ENCODE measurements at places on chromosomes 4 and X.

- DNase-seq, result no peak
Measured at GRCh38 chrX:114581528-114582263, 2.2 kb upstream of the HTR2C start.

DNA sequence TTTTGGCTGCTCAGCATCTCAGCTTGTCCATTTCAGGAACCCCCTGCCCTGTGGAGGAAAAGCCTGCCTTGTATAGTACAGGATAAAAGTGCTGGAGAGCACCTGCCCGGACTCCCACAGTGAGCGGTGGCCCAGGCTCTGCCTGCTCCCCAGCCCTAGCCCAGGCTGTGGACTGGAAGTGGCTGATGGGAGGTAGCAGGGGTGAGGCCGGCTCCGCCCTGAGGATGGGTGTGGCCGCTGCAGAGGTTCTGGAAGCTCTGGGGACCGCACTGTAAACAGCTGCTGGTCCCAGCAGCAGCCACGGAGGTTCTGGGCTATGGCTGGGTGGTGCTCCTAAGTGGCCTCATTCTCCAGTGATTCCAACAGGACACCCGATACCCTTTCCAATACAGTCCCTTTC, 56.6 kb upstream of the HELT start:
- no peak for DNase-seq

- no peak for DNase-seq
Measured at GRCh38 chr4:93658443-93658842, 170.1 kb upstream of the ATOH1 start.

- no peak for DNase-seq
Measured at GRCh38 chr4:92406488-92406887, 102.7 kb downstream of the GRID2 start.

DNA sequence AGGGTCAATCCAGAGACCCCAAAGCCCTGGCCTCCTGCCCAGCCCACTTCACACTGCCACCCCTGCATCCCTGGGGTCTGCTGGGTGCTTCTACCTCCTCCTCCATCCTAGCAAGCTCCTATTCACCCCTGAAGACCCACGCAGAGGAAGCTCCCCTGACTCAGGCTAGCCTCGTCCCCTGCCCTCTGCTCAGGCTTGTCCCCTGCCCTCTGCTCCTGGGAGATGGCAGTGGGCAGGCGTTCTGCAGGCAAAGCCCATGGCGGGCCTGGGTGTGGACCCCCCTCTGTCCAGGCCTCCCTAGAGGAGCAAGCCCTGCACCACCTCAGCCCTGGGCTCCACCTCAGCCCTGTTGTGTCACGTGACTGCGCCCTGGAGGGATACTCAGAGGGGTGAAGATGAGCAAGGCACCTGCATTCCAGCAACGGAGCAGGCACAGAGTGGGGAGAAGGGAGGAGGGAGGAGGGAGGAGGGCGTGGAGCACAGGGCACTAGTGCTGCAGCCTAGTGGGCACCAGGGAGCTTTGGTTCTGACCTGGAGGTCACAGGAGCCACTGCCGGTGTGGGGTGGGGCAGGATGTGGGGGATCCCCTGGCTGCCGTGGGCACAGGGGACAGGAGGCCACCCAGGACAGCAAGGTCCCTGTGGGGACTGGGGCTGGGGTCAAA, 27.6 kb upstream of the FGFR3 start:
- no peak for DNase-seq

DNA sequence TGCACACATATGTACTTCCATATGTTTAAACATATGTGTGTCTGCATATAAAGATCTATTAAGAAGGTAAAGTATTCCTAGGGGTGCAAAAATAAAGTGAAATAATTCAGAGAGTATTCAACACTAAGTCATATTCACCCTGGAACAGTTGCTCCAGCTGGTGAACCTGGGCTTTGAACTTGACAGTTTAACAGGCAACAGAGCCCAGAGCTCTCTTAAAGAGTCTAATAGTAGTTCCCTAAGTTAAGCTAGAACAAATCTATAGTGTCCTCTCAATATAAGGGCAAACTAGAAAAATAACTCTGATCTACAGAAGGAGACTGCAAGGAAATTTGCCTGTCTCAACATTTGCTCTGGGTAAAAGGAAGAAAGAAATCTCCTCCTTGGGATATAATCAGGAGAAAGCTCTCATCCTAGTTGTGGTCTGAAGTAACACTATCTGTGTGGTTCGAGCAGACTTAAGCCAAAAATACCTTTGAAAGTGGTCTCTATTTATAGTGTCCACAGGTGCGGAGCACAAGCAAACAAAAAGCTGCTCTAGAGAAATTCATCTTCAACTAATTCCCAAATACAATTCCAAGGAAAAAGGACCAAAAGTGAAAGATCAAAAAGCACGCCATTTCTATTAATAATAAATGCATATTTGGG, 29.9 kb downstream of the VEGFC start:
- DNase-seq, result no peak

DNA sequence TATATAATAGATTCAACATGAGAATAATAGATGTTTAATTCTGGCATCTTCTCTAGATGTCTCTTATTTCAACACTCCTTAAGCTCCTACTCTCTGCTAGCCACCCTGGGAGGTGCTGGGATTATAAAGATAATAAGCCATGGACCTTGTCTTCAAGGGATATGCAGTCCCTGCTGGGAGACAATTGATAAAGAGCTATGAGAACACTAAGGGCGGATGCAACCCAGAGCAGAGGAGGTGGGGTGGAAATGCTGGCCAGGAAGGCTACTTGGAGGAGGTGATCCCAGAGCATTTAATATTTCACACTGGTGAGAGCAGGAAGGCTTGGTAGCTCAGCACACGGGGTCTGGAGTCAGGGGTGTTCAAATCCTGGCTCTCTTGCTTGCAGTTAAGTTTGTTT, 18.3 kb upstream of the PGRMC2 start:
- no peak for DNase-seq

- no peak for DNase-seq
Measured at GRCh38 chr4:122966201-122966600, 43.8 kb upstream of the NUDT6 start.

DNA sequence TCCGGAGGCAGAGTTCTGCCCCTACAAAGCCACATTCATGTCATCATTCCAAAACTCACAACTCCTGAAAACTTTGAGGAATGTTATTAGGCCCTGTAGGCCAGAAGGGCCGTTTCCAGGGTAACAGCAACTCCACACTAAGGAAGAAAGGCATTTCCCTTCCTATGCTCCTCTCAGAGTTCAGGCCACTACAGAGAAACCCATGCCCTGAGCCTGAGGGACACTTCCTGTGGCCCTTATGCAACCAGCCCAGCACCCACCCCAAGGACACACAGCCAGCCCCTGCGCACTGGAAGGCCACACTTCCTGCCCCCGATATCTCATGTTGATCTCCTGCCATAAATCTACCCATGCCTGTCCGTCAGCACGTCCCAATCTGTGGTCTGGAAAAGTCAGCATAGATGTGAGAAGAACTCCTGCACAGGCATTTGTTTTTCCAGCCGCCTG, 289.3 kb downstream of the BCOR start:
- no peak for DNase-seq

- no peak for DNase-seq
Measured at GRCh38 chr4:23991444-23991843, 101.6 kb upstream of the PPARGC1A start.

DNA sequence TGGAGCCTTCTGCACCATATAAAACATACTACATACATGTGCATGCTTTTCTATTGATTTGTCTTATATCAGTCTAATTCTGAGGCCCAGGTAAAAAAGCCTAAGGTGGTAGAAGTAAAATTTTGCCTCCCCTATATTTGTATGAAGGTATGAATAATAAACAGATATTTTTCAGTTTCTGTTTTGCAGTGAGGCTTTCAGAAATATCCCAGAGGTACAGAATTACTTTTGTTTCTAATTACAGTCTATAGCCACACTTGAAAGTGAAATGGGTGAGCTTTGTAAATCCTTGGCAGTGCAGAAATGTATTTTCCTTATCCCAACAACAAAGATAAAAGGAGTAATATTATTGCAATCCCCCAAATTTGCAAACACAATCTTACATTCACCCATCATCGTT, 59.5 kb downstream of the DDX60 start:
- DNase-seq, result no peak

- no peak for DNase-seq
Measured at GRCh38 chr4:159131564-159131963, 28.7 kb downstream of the RAPGEF2 start.

- DNase-seq, result no peak
Measured at GRCh38 chr4:164892018-164892417, 15.0 kb downstream of the APELA start.

GRCh38 chrX:119871245-119871598, 311 bp downstream of the RNF113A start:
- DNase-seq, result no peak

GRCh38 chr4:152896811-152897210, 39.3 kb upstream of the FHDC1 start:
- DNase-seq, result no peak

DNA sequence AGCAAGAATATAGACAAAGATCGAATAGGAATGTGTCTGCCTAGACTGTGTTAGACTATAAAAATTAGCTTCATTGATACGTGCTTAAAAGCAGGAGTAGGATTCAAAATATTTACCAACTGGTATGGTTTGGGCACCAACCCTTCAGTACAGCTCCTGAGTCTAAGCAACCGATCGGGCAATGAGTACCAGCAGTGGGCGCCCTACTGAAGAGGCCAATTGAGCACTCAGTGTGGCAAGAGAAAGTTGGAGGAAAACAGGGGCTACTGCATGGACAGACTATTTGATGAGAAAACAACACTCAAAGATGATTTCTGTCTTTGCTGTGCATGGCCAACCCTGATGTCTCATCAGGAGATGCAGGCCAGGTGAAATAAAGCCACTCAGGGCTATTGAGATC, 176.0 kb upstream of the NWD2 start:
- DNase-seq, result no peak

GRCh38 chrX:104987063-104987462, 233.4 kb downstream of the TEX13A start:
- DNase-seq, result no peak

DNA sequence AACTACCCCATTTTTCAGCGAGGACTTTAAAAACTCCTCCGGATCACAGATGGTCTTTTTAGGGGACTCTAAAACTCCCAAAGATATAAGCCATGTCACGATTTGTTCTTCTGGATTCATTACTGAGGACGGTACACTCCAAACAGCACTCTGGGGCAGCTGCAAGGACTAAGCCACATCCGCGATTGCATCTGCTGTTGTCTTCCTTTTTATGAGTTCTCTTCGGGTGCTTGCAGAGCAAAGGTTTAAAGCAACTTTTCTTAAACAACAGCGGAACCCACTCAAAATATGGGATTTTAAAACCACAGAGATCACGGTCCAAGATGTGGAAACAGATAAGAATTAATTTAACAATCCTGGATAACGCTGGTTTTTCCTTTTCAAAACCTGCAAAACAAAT, at the start of gene ARHGEF6:
TSS of gene ARHGEF6 (minus strand) at position 170 of the 400 bp plus-strand sequence. CDS start at position 120, 50 bp downstream.
- DNase-seq, result no peak
